Left ventricle myocardium inferior (tissue), 1 donor: ENCODE measurements at places on chromosomes 1 and 21.

GRCh38 chr1:16072616-16073484, 601 bp downstream of the FAM131C start:
- no peak for DNase-seq

DNA sequence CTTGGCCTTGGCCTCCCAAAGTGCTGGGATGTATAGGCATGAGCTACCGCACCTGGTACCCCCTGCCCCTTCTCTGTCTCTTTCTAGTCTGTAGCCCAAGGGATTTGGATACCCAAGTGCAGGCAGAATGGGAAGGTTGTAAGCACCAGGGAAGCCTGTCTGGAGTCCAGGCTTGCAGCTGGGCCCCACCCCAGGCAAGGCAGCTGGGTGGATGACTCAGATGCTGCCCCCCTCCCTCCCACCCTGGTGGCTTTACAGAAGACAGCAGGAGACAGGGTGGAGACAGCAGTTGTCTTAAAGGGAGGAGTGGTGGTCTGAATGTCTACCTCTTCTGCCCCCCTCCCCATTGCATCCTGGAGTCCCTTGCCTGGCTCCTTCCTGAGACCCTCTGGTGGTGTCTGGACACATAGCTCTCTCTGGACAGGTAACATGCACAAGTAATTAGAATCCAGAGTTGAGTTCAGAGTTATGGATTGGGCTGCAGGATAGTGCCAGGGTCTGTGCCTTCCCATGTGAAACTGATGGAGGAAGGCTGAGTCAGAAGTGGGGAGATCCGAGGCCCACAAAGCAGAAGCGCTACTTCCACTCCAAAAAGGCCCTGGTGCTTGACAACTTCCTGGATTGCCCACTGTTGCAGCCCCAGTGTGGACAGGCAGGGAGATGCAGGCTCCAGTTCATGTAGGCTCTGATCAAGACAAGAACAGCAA, 5.1 kb downstream of the LMNA start:
- peak; percentile 59 for DNase-seq

DNA sequence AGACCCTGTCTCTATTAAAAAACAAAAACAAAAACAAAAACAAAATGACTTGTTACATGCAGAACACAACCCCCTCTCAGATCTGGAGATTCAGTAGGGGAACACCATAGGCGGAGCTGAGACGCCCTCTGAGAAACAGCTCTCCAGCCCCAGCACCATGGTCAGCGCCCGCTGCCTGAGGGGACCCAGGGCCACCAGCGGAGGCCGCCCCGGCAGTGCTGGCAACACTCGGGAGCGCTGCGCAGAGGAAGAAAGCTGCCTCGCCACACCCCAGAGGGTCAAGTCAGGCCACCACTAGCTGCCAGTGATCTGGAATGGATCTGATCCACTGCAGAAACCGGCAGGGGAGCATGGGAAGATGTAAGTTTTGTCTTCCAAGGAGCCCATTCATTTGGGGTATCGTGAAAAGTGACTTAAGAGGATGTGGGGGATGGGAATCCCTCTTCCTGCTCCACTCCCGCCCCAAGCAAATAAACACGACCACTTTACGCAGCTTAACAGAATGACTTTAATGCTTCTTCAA, 3.1 kb downstream of the ACTA1 start:
- DNase-seq = peak; percentile 69

DNA sequence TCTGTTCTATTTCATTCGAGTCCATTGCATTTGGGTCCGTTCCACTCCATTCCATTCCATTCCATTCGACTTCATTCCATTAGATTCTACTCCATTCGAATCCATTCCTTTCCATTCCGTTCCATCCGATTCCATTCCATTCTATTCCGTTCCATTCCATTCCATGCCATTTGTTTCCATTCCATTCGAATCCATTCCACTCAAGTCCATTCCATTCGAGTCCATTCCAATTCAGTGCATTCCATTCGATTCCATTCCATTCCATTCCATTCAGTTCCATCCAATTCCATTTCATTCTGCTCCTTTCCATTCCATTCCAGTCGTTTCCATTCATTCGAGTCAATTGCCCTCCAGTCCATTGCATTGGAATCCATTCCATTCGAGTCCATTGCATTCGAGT, 2603.7 kb upstream of the TPTE start:
- no peak for DNase-seq
